Forelimb muscle (tissue), 1 donor: ENCODE measurements at places on chromosomes 1 and 21. TPM values are rescaled to one million over a fixed set of nuclear protein-coding genes. Genes with fewer than 3 reads are reported as not detected.
A peak's percentile ranks its signal among the peaks of the same experiment; 100 is the strongest.

EPHA2 gene
- 5.3 TPM for polyA plus RNA-seq

KCTD3 gene
- polyA plus RNA-seq, result 38.4 TPM

HMCN1 gene
- 13.6 TPM for polyA plus RNA-seq

ADAM15 gene
- polyA plus RNA-seq, result 57.1 TPM

KCNA3 gene
- 0.15 TPM for polyA plus RNA-seq

ITLN2 gene
- polyA plus RNA-seq, result not detected

SYT11 gene
- polyA plus RNA-seq, result 14.1 TPM

DNA sequence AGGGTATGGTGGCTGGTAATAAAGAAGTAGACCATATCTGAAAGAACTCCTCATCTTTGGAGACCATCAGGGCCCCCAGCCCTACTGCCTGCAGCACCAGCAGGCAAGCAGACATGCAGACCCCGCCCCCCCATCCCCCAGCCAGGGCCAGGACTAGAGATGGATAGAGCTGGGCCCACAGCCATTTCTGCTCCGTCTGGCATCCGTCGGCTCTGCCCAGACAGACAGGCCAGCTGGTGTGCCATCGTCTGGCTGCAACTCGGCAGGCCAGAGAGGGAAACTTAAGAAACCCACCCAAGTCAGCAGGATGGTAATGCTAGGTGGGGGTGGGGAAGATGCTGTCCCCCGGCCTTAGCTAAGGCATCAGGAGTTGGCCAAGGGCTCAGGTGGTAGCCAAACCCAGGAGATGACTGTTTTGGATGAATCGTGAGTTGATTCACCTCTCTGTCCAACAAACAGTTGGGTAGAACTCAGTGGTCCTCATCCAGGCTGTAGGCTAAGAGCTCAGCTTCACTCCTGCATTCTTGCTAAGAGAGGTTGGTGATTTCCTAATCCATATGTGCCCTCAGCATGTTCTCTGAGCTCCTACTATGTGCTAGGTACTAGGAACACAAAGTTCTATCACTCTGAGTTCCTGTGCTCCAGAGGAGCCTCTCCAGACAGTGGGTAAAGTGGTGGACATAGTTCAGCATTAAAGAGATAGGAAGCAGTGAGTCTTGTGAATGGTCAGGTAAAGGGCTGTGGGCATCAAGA, 23.2 kb upstream of the TMEM222 start:
- no peak for DNase-seq

DNA sequence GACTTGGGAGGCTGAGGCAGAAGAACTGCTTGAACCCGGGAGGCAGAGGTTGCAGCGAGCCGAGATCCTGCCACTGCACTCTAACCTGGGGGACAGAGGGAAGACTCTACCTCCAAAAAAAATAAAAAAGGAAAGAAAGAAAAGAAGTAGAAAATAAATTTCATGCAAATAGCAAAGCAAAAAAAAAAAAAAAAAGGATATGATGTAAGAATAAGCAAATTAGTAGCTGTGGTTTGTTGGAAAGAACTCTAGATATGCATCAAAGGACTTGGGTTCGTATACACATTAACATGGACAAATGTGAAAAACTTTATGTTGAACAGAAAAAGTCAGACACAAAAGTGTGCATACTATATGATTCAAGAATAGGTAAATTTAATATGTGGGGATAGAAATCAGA, 11.9 kb downstream of the WASF2 start:
- DNase-seq, result no peak

GRCh38 chr1:202197653-202198365, 4.2 kb downstream of the LGR6 start:
- DNase-seq, result no peak

DNA sequence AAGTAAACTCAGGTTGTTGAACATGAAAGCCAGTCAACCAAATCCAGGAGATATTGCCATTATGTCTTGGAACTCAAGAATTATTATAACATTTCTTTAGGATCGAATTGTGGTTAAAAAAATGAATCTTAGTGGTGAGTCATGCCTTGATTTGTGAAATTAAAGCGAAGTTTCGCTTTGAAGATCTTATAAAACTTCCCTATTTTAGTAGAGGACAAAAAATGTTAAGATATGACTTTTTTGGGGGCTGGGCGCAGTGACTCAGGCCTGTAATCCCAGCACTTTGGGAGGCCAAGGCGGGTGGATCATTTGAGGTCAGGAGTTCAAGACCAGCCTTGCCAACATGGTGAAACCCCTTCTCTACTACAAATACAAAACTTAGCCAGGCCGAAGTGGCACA, 39.5 kb upstream of the PTBP2 start:
- DNase-seq, result no peak

- DNase-seq, result no peak
Measured at GRCh38 chr1:245528258-245528635, 373.5 kb downstream of the KIF26B start.

GRCh38 chr1:111208921-111209320, 8.5 kb upstream of the DENND2D start:
- DNase-seq, result no peak

GRCh38 chr1:115458426-115459114, 120.5 kb upstream of the NGF start:
- no peak for DNase-seq

DNA sequence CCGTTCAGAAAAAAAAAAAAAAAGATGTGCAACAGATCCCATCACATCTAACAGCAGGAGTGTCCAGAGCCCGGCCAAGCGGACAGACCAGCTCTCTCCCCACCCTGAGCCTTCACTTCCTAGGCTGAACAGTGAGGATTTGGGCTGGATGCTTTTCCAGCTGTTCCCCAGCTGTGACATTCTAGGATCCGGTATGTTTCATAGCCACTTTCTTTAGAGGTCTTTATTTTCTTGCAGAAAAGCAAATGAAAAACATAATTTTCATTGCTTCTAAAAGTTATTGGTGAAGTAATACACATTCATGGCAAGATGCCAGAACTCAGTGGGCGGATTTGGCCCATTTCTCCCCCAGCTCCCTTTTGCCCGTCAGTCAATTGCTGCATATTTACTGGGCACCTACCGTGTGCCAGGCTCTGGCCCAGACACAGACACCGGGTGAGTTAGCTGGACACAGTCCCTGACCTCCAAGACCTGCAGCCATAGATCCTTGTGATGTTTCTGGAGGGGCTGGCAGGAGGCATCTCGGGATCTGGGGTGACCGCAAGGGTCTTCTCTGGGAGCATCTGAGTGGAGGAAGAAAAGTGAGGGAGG, 213.7 kb upstream of the VAMP3 start:
- DNase-seq, result no peak

- no peak for DNase-seq
Measured at GRCh38 chr1:13699510-13699909, 478 bp upstream of the PRDM2 start.

GRCh38 chr21:45082736-45083135, 8.4 kb downstream of the ADARB1 start:
- DNase-seq, result no peak

GRCh38 chr1:28822799-28823198, 10.8 kb downstream of the OPRD1 start:
- DNase-seq, result no peak

- DNase-seq, result peak; percentile 31
Measured at GRCh38 chr1:14602136-14602535, 3.7 kb downstream of the KAZN start.

DNA sequence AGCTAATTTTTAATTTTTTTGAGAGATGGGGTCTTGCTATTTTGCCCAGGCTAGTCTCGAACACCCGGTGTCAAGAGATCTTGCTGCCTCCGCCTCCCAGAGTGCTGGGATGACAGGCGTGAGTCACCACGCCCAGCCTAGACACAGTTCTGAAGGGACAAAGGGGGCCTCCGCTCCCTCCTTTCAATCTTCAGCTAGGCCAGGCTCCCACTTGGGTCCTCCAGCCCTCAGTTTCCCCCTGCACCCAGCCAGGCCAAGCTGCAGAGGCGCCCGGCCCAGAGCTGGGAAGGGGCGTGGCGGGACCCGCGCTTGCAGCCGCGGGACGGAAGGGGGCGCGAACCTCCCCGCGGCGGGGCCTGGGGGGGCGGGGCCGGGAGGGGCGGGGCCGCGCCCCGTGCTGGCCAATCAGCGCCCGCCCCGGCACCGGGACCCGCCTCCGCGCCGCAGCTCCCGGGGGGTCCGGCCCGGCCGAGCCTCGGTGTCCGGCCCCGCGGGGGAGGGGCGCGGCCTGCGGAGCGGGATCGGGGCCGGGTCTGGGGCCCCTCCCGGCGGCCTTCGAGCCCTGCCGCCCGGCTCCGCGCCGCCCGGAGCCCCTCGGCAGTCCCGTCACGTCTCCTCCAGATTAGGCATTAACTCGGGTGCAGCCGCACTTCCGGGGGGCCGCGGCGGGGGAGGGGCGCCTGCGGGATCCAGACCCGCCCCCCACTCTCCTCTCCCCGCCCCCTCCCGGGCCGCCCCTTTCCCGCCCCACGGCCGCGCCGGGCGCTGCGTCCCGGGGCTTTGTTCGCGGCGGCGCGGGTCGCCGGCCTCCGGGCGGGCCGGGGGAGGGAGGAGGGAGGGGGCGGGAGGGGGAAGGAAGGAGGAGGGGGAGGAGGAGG, 559 bp upstream of the AGRN start:
- DNase-seq, result no peak

- DNase-seq, result no peak
Measured at GRCh38 chr1:41776891-41777441, 141.8 kb downstream of the HIVEP3 start.

DNA sequence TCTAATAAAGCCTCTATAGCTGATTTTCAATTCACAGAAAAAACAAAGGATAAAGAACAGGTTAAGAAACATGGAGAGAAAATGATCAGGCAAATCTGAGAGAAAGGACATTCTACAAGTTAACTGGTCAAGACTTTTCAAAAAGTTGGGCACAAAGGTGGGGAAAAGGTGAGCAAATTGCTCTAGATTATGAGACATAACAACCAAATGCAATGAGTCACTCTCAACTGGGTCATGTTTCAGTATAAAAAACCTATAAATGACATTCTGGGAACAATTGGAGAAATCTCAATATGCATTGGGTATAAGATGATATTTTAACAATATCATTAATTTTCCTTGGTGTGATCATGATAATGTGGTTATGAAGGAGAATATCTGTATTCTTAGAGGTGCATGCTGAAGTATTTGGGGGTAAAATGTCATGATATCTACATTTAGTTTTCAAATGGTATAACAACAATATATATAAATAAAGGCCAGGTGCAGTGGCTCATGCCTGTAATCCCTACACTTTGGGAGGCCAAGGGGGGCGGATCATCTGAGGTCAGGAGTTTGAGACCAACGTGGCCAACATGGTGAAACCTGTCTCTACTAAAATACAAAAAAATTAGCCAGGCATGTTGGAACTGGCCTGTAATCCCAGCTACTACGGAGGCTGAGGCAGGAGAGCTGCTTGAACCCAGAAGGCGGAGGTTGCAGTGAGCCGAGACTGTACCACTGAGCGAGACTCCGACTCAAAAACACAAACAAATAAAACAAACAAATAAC, 27.0 kb downstream of the ANKRD13C start:
- no peak for DNase-seq

DNA sequence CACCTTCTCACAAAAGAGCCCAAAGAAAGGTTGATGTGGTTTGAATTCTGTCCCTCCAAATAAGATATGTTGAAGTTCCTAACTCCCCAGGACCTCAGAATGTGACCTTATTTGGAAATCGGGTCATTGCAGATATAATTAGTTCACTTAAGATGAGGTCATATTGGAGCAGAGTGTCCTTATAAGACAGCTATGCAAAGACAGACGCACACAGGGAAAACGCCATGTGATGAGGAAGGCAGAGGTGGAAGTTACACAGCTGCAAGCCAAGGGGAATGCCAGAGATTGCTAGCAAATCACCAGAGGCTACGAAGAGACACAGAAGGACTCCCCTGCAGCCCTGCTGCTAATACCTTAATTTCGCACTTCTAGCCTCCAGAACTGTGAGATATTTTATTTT, 5.2 kb upstream of the ABCB10 start:
- no peak for DNase-seq

DNA sequence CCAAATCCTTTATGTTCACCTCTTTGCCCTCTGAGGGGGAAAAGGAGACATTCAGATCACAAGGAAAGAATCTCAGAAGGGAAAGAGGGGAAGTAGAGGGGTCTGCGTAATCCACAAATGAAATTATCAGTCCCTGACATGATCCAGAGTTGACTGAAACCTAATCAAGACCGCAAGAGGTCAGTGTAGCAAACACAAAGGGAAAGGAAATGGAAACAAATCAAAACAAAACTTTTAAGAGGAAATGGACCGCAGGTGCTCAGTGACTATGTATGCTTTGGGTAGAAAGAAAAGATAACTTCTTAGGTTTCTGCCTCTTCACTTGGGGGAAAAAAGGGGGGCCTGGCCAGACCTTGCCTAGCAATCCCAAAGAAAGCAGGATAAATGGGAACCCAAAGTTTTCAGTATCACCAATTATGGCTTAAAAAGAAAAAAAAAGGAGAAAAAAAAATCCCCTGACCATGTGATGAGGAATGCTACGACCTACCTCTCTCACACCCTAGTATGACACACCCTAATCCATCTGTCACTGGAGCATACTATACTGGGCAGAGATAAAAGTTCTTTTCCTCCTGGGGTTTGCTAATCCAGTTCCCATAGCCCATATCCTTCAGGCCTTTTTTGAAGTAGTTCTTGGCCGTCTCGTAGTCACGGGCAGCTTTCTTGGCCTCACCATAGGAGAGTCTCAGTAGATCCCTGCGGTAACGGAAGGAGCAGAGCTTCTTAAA, 16.9 kb downstream of the CHRNB2 start:
- DNase-seq, result no peak

DNA sequence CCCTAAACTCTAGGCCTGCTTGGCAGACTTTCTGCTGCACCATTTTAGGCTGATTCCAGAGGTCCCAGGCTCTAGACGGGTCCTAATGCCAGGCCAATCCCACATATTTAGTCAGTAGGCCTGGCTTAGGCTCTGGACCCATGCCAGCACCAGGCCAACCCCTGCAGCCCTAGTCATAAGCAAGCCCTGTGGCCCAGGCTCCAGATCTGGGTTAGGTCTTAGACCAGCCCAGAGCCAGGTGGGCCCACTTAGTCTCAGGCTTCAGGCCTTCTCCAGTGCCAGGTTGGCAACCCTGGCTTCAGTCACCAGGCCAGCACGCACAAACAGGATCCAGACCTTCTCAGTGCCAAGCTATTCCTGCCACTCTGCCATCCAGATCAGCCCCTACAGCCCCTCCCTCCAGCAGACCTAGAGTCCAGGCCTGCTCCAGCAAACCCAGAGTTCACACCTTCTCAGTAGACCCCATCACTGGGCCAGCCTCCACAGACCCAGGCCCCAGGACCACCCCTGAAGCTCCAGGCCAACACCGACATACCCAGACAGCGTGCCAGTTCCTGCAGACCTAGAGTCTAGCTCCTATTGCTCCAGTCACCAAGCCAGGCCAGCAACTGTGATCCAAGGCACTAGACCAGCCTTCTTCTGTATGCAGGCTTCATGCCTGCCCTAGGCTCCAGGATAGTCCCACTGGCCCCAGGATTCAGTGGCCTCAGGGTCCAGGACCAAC, 467.6 kb downstream of the RWDD3 start:
- no peak for DNase-seq

DNA sequence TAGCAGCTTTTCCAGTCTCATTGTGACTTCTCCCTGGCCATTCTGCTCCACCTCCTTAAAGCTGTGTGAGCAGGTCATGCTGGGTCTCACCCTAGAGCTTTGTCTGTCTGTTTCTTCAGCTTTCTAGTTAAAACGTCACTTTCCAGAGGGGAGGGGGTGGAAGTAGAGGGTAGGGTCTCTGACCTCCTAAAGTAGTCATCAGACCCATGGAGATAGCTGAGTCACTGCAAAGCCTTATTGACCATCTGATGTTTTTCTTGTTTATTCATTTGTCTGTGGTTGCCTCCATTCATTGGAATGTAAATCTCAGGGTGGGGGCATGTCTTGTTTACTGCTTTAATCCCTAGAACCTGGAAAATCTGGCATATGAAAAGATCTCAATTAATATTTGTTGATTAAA, 52.7 kb downstream of the ELF3 start:
- no peak for DNase-seq

GRCh38 chr1:109864930-109865612, 45.6 kb upstream of the CSF1 start:
- DNase-seq, result no peak

- no peak for DNase-seq
Measured at GRCh38 chr1:14539953-14540563, 58.4 kb upstream of the KAZN start.
